ENCODE measurements at places on chromosomes 16 and 17.

GRCh38 chr17:9809409-9809808, 12.5 kb downstream of the GSG1L2 start:
- no peak for DNase-seq

DNA sequence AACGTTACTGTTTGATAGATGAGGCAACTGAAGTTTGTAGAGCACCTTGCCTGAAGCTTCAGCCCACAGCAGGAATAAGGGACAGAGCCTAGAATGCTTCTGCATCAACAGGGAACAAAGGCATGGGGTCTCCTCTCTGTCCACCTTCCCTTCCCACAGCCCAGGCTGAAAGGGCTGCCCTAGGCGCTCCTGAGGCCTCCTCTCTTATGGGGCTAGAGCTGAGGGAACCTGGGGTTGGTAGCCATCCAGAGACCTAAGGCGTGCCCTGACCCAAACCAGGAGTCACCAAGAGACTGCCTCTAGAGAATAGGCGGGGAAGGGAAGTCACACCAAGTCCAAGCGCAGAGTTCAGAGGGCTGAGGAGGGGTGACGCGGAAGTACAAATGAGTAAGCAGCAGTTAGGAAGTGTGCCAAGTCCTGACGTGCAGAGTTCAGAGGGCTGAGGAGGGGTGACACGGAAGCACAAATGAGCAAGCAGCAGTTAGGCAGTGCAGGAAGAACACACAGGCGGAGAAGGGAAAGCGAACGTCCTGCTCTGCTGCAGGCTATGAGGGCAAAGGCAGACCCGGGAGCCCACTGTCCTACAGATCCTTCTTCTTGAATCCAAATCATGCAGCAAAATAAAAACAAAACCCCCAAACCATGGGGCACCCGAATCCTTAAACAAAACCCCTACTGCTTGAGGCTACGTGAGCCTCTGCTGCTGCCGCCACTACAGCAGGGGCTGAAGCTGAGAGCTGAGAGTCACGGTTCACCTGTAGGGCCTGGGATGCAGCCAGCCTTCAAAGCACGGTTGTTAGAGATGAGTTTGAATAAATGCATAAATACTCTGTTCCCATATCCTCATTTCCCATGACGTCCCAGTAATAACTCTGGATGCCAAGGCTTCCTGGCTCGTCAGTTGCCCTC, 2.7 kb upstream of the SPG7 start:
- DNase-seq = peak; percentile 92

DNA sequence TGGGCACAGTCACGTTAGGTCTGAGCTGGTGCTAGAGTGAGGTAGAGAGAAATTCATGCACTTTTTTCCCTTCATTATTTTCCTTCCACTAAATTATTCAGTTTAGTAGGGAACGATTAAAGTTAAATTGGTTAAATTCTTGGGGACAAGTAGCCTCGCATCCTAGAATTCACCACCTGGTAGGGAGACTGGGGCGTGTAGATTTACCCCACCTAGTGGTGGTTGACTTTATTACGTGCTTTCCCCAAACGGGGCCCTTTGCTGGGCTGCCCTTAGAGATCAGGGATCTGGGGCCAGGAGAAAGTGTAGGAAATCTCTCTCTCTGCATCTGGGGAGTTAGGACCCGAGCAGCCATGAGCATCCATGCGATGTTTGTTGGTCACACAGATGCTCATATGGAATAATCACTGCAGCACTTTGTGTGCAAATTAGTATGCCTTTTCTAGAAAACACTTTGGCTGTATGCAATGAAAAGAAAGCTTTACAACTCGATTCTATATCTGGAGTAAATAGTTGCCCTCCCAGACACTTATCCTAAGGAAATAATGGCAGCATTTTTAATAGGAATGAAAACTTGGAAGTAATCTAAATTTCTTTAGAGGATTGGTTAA, 107.0 kb downstream of the PLCG2 start:
- no peak for DNase-seq

DNA sequence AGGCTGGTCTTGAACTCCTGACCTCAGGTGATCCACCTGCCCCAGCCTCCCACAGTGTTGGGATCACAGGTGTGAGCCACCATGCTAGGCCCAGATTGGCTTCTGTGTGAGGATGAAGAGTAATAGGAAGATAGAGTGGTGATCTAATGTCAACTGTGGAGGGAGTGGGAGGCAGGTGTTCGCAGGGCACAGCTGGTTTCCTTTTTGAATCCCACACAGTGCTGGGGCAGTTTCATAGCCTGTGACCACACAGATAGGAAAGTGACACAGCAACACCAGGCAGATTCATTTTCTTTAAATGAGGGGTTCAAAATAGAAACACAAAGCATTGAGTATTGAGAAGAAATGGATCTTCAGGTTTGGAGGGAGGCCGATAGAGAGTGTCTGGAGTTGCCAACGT, 540.3 kb downstream of the WWOX start:
- no peak for DNase-seq

DNA sequence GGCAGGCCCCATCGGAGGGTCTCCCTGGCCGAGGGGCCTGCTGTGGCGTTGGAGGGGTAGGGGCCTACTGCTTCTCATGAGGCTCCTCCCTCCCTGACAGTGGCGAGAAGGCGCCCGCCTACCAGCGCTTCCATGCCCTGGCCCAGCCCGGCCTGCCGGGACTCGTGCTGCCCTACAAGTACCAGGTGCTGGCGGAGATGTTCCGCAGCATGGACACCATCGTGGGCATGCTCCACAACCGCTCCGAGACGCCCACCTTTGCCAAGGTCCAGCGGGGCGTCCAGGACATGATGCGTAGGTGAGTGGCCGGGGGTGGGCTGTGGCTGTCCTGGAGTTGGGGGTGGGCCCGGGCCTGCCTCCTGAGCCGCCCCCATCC, 1.7 kb downstream of the CDT1 start:
- no peak for DNase-seq

- no peak for DNase-seq
These were observed 19.4 kb upstream of the DLX4 start for GRCh38 chr17:49949634-49950033.

- DNase-seq = no peak
These were observed at the start of gene DERL2 for GRCh38 chr17:5485270-5486205. TSS of gene DERL2 (minus strand) at chr17:5486178. CDS start at chr17:5486161, 17 bp downstream.

- DNase-seq = no peak
These were observed 10.8 kb downstream of the ZG16B start for GRCh38 chr16:2840914-2841313.

- DNase-seq = no peak
These were observed 40.7 kb downstream of the RGS9 start for GRCh38 chr17:65177901-65178300.

DNA sequence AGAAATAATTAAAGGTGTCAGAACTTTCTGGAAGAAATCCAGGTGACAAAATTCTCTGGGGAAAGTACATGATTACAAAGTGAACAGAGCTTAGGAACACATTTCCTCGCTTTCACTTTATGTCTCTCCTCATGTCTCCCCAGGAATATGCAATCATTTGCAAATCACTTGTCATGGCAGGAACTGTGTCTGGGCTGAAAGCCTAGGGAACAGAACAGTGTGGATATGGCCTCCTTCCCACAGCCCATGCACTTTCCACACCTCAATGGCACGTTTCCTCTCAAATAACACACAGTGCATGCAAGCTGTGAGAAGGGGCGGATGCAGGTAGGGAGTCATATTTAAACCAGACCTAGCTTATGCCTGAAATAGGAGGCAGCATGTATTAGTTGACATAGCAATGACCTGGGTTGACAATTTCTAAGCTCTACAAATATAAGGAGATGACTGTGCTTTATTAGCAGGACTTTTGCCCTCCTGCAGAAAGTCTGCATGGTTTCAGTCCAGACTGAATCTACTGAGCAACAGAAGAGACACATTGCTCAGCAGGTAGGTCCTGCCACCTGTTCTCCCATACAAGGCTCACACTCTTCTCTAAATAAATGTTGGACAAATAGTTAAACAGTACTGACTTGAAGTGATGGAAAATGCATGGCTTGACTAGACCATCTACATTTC, 236.0 kb upstream of the ELAC2 start:
- DNase-seq = no peak

DNA sequence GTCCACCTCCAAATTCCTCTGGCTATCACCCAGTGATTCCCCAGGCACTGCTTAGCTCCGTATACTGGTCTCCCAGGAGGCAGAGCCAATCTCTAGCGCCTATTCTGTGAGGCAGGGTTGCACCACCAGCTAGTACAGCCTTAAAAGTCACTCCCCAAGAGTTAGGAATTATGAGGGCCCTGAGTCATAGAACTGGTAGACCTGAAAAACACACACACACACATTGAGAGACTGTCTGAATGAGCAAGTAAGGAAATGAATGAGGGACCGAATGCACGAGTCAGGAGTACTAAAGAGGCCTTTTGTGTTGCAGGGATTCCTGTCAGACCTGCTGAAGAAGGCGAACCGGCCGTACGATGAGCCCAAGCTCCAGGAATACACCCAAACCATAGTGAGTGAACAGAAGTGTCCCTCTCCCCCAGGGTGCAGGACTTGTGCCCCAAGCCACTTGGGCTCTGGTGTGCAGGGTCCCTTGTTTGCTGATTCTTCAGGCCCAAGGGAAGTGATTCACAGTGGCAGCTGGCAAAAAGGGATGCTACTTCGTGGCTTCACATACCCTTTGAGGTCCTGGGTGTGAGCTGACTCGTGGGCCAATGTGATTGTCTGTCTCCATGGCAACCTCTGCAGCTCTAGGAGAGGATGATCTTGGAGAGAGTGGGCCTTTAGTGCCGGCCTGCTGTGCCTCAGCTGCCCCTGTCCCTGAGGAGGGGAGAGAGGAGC, 24.7 kb downstream of the CALB2 start:
- no peak for DNase-seq

Measured in CD4-positive, alpha-beta T cell treated with Interleukin-15 for 1 hour (primary cell).